ENCODE measurements at places on chromosomes 5 and 9.
A peak's percentile ranks its signal among the peaks of the same experiment; 100 is the strongest.

DNA sequence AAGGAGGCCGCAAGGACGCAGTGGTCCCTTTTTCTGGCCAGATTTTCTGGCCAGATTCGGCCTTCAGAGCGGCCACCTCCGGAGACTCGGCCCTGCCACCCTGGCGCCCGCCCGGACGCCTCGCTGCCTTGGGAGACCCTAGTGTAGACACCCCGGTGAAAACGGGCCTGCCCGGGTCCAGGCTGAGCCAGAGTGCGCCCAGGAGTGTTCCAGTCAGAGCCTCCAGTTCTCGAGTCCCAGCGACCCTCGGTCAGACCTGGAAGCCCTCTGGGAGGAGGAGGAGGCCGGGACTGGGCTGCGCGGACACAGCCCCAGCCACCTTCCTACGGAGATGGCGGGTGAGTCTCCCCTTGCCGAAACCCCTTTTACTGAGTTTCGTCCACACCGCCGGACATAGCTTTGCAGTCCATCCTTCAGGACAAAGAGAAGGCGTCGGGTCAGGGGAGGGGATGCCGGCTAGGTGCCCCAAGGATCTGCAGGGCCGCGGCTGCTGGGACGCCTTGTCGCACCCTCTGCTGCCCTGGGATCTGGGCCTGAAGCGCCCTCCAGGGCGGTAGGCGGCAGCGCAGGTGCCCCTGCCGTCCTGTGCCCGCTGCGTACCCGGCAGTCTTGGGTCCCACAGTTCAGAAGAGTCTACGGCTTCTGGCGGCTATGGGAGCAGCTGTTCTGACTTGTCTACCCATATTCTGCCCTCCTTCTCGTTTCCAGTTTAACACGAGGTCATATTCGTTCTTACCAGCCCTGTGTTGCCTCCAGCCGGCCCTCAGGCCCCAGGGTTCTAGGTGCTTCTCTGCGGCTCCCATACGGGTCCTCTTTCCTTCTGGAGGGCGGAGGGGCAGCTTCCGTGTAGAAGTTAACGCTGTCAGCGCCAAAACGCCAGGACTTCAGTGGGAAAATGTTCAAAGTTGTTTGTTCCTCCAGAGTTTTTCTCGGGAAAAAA lies 1771.7 kb upstream of the CDH9 start:
- no peak for DNase-seq

- DNase-seq, result no peak
These were observed 13.0 kb upstream of the ANP32B start for GRCh38 chr9:97970165-97970564.

DNA sequence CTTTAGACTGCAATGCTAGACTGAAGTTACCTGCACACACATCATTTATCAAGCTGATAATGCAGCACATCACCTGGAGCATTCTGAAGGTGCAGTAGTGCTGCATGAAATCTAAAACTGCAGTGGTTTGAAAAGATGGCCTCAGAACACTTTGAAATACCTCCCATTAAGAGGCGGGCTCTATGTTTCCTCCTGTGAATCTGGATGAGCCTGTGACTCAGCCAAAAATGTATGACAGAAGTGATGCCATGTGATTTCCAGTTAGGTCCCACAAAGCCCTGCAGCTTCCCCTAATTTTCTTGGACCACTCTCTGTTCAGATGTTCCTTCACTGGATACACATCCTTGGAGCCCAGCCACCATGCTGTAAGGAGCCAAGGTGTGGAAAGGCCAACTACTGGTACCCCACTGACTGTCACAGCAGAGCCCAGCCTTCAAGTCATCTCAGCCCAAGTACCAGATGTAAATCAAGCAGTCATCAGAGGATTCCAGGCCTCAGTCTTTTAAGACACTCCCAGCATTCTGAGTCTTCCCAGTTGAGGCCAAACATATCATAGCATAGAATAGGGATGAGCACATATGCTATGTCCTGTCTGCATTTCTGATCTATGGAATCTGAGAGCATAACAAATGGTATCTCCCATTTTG lies 27.2 kb upstream of the DEPDC1B start:
- no peak for DNase-seq

DNA sequence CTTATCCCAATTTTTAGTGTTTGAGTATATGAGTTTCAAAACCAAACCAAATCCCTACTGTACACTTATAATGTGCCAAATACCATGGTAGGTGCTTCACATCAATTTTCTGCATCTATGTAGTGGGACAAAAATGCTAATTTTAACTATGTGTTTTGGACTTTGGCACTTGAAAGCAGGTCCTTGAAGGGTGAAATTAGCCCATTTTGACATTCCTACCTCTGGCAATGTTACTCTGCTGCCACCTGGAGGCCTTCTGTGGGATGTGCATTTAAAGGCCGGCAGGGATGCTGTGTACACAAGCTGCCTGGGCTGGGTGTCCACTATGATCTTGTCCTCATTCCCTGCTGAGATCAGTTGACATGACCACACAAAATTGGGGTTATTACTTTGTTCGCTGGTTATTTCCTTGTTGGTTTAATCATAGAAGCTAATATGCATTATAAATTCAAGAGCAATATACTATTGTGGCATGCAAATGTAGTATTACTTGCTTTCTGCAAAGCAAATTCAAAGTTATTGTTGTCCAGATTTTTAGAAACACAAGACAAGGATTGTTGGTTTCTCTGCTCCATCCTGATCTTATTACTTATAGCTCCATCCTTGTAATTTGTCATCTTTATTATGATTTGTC lies 166.8 kb downstream of the ARHGEF28 start:
- peak; percentile 69 for DNase-seq

DNA sequence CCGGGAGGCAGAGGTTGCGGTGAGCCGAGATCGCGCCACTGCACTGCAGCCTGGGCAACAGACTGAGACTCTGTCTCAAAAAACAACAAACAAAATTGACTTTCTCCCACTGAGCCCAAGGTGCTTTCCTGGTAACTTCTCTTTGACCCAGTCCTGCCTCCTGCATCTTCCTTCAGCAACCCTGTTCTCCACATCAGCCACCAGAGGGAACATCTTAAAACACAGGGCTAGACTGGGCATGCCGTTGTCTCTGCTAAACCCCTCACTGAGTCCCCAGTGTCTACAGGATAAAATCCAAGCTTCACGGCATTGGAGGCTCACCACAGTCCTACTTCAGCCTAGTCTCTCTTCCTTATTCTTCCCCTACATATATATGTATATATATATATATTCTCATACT lies 39.8 kb upstream of the KCNMB1 start:
- DNase-seq, result no peak

DNA sequence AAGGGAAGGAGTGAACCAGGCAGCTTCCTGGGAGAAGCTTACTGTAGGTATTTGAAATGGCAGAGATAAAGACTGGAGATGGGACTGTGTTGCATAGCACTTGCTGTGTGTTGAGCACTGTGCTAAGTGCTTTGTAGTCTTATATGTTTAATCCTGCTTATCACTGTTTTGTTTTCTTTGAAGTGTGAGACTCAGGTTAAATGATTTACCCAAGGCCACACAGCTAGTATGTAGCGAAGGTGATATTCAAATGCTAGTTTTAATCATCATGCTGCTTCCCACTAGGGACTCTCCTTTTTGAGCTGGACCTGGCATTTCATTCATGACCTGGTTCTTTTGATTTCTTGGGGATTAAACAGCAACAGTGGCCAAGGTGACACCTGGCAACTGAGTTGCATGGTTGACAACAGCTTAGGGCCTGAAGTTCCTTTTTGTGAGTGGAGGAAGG lies 35.3 kb upstream of the SPRY4 start:
- DNase-seq, result no peak

GRCh38 chr5:146199176-146199815 lies 4.1 kb upstream of the RBM27 start:
- DNase-seq, result no peak

DNA sequence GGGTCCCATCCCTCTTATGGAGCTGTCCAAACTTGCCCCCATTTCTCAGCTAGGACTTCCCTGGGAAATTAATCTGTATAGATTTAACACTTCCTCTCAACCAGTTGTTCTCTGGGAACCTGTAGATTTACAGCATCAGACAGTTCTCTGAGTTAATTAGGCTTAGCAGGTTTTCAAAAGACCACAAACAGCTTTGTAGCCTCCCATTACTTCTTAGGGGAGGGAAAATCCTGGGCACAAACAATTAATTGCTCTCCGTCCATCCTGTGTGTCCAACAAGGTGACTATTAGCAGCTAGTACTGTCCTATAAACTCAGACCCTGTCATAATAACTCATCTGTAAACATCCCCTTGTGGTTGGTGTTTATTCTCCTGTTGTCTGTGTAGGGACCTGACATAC lies 197.9 kb downstream of the GOLPH3 start:
- no peak for DNase-seq

DNA sequence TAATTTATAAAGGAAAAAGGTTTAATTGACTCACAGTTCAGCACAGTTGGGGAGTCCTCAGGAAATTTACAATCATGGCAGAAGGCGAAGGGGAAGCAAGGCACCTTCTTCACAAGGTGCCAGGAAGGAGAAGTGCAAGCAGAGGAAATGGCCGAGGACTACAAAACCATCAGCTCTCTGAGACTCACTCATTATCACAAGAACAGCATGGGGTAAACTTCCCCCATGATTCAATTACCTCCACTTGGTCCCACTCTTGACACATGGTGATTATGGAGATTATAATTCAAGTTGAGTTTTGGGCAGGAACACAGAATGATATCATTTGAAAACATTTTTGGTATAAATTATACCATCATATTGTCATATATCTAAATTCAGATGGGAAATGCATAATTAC lies 934.7 kb downstream of the CDH12 start:
- DNase-seq, result no peak

DNA sequence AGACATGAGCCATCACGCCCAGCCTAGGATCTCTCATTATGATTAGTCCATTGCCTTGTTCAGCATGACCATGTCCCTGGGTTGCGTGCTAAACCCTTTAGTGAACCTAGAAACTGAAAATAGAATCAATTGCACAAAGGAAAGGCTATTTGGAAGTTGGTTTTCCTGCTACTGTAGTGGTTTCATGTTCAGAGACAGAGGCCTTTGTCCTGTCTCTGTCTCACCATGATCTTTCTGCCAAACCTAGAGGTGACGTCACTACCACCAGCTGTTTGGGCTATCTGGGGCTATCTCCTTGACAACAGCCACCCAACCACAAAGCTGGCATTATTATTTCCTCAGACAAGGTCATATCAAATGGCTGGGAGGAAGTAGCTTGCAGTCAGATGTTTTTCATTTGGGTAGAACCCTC lies 4.0 kb upstream of the CDK5RAP2 start:
- no peak for DNase-seq

DNA sequence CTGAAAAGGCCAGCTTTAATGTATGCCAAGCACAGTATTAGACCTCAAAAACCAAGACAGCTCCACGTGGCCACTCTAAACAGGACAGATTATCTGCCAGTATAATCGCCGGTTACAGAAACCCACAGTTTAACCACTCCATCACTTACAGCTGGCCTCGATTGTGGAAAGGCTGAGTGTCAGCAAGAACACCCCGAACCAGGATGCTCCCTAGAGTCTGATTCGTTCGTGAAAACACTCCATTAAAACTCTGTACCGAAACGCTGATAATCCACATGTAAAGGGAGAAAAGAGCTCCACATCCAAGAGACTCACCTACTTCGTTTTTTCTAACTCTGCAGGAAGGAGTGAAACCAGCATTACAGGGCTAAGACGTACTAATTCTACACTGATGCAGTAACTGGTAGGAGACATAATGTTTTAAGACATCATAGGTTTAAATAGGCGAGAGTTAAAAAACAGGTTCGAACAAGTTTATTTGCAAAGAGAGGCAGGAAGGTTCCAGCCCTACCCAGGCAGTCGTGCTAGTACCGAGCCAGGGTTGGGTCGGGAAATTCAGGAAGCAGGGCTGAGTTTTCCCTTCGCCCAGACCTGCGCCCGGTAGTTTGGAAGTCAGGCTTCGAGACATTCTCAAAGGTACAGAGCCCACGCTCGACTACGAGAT lies 949 bp downstream of the SERINC5 start:
- peak; percentile 31 for DNase-seq

- no peak for DNase-seq
These were observed 1.0 kb upstream of the NTMT1 start for GRCh38 chr9:129624947-129625346.

DNA sequence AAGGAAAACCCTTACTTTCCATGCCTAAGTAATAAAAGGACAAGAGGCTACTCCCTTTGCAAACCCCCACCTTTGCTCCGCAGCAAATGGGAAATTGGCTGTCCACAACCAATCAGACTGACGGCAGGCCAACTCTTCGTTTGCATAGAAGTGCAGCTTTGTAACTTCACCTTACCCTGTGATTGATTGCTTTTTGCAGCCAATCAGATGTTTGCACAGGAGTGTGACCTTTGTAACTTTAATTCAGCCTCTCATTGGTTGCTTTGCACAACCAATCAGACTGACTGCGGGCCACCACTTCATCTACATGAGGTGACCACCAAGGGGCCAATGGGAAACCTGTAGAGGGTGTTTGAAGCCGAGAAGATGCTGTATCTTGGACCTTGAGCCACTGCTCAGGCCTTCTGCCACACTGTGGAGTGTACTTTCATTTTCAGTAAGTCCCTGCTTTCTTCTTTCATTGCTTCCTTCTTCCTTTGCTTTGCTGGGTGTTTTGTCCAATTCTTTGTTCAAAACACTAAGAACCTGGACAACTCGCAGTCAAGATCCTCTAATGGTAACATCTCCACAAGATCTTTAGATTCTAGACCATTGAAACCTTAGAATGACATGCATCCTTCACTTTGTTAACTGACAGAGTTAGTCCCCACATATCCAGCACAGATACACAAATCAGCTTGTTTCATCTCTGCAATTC lies 51.3 kb upstream of the FREM1 start:
- no peak for DNase-seq

DNA sequence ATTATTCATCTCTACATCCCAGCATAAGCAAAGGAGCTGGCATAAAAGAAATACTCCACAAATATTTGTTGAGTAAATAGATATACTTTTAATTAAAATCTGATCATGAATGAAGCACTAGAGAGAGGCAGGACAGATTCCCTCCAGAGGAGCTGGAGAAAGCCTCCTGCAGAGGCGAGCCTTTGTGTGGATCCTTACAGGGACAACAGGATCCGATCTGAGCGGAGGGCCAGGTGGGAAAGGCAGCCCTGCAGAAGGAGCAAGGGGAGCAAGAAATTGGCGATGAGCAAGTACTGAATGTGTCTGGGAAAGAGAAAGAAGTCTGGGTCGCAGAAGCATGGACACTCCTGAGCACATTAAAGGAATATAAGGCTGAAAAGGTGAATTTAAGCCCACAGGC lies 69.4 kb downstream of the EBF1 start:
- DNase-seq, result no peak

DNA sequence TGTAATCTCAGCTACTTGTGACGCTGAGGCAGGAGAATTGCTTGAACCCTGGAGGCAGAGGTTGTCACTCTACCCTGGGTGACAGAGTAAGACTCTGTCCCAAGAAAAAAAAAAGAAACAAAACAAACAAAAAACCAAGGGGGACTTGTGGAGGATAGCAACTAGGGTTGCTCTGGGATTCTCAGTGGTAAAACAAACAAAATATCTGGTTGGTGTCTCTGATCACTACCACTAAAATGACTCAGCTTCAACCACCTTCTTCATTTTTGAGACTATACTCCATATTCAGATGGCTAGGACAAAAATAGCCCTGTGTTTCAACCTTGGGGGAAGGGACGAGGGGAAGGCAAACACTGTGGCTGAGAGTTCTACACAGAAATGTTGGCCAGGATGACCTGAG lies 110.3 kb downstream of the ARRDC3 start:
- no peak for DNase-seq

Measured in stimulated activated CD4-positive, alpha-beta T cell treated with anti-CD3 and anti-CD28 coated beads, Interleukin-2, amount 100 ng/mL, for 24 hours (primary cell).